Stimulated activated naive CD4-positive, alpha-beta T cell (primary cell): ENCODE measurements at places on chromosomes 4 and X.

DNA sequence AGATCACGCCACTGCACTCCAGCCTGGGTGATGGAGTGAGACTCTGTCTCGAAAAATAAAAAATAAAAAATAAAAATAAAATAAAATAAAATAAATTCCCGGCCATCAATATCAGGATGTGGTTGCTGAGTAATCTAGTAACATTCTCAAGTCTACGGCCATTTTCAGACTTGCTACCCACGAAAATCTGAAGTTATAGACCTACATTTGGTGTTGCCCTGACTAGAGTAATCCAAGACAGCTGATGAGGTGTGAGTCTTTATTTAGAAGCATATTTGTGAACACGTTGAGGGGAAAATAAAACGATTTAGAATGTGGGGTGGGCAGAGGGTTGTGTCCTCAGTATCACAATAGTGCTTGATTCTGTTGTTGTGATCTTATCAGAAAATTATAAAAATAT is 130.2 kb upstream of the MID1 start:
- DNase-seq: no peak

DNA sequence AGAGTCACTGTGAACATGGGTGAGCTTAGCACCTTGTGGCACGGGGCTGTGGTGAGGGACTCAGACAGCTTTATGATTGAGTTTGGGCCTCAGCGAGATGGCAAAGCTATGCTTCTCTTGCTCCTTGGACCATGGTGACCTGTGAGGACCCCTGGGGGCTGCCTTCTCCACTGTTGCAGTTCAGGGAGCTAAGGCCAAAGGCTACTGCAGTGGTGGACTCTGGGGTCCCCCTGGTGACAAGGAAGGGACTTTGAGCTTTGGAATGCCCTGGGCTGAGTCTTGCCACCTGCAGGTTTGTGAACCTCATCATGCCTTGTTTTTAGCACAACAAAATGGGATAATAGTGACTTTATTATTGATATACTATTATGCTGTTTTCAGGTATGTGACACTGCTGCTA is 36.5 kb downstream of the TBL1X start:
- DNase-seq: no peak

- DNase-seq: no peak
These were observed 7.5 kb upstream of the FGF5 start for GRCh38 chr4:80259012-80259411.

- no peak for DNase-seq
These were observed 54.4 kb downstream of the ADD1 start for GRCh38 chr4:2898001-2898400.

GRCh38 chrX:20007962-20008622 is 17.2 kb upstream of the BCLAF3 start:
- DNase-seq: no peak

DNA sequence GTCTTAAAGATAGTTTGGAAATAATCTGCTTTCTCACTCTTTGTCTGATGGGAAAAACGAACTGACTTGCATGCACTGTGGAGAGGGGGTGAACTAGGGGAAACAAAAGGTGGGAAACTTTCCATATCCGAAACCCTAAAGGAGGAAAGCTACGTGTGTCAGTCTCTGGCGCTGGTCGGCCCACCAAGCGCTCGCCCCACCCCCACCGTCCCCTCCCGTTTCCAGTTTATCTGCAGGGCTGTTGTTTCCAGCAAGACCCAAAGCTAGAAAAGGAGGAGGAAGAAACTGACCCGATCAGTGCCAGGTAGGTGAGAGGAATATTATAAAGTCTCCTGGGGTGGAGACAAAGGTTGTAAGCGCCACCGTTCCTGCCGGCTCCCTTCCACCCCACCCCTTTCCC is 552 bp downstream of the TCEAL9 start:
- DNase-seq: no peak

DNA sequence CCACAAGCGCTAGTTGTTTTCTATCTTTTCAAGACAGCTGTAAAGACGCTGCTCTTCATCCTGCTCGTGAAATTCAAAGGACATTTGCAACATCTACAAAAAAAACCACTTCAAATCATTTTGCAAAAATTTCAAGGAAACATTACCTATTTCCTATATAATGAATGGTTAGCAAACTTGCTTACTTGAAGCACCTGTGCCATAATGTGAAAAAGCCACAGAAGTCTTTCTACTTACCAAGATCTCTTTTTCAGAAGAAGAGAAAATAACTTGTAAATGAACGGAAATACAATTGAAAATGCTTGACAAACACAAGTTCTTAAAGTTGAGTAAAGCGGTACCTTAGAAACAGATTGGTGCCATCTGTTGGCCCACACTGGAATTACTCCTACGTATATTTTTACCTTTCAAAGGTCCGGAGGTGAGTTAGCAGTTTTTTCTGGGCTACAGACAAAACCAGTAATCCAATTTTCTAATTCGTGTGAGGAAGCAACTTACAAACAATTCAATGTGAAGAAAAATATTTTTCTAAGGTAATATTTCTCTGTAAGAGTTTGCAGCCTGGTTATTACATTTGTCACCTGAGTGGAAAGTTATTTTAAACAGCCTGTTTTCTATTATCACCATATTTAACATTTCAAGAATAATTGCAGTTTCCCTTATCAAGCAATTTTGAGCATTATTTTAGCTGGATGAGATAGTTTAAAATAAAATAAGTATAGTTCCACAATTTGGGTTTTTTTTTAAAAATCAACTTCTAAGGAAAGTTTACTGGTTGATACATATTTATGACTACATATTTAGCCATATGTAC is at the start of gene TLR6:
Gene TLR6, minus strand, starts transcription at position 294 of the 814 bp plus-strand sequence. CDS start 27,344 bp downstream, outside the sequence.
- peak; percentile 1 for DNase-seq

DNA sequence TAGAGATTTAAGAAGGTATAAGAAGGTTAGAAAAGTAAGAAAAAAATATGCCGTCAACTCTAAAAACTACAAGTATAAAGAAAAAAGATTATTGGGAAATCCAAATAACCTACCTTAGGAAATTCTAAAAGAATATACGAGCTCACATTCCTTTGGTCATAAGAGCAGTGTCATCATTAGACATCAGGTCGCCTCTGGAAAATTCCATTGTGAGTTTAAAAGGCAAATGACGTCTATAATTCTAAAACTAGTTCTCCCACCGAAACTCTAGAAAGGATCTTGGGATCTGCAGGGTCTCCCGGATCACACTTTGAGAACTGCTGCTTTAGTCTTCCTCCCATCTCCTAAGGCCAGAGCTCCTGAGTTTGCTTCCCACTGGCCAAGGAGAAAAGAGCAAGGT is 518 bp upstream of the SAT1 start:
- no peak for DNase-seq

GRCh38 chr4:139934708-139935195 is 219.2 kb downstream of the MAML3 start:
- DNase-seq: no peak

DNA sequence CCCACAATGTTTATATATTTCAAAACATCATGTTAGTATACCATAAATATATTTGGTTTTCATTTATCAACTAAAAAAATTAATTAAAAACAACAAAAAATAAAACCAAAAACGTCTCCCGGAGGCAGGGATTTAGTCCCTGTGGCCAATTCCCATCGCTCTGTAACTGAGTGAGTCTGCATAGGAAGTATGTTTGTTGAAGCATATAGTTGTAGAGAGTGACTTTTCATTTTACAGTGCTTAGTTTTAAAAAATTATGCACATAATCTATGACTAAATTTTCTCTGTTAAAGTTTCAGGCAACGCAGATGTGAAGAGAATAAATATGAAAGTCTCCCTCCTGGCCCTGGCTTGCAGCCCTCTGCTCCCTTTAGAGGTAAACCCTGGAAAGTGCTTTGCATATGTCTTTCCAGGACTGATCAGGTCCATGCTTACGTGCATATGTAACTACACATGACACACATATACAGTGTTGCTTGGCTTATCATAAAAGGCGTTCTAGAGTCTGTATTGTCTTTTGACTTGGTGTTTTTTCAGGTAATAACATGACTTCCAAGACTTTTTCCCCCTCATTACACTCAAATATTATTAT is 63.4 kb upstream of the SORBS2 start:
- no peak for DNase-seq

DNA sequence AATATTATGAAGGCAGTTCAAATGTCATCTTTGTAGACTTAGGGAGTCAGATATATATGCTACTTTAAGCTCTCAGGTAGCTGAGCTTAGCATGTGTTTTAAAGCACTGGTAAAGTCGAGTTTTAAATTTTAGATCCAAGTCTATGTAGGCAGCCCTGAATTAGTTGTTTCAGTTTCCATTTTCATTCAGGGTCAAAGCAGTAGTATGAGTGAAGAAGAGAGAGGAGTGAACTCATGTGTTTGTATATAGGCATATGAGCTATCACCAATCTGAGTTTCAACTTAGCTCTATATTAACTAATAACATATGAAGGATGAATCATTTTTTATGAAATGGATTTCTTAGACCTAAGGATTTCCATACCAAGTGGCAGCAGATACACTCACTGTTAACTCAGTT is 1353.4 kb downstream of the FSTL5 start:
- no peak for DNase-seq

DNA sequence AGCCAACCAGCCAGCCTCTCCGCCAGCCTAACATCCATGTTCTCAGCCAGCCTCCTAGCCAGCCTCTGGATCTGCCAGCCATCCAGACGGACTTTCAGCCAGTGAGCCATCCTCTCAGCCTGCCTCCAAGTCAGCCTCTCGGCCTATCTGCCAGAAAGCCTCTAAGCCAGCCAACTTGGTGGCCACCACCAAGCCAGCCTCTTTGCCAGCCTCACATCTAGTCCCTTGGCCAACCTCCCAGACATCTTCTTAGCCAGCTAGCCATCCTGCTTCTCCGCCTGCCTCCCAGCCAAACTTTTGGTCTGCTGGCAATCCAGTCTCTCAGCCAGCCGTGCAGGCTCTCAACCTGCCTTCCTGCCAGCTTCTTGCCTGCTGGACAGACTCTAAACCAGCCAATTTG is 16.4 kb upstream of the ARAP2 start:
- DNase-seq: no peak

DNA sequence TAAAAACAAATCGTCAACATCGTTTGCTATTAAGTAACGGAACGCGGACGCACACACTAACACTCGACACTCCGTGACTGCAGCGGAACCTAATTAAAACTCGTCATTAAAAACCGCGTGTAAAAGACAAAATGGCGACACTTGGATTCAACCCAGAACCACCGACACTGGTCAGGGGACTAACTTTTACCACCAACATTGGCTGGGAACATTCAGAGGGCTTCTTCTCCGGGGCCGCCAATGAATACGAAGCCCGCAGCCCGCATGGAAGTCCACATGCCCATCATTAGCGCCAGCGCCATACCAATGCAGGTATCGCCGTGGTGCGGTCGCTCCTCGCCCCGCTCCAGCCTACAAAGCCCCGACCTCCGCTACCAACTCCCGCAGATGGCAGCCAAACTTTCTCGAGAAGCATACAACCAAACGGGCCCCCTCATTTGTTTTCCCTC is 498 bp downstream of the RBMX start:
- DNase-seq: peak; percentile 67

DNA sequence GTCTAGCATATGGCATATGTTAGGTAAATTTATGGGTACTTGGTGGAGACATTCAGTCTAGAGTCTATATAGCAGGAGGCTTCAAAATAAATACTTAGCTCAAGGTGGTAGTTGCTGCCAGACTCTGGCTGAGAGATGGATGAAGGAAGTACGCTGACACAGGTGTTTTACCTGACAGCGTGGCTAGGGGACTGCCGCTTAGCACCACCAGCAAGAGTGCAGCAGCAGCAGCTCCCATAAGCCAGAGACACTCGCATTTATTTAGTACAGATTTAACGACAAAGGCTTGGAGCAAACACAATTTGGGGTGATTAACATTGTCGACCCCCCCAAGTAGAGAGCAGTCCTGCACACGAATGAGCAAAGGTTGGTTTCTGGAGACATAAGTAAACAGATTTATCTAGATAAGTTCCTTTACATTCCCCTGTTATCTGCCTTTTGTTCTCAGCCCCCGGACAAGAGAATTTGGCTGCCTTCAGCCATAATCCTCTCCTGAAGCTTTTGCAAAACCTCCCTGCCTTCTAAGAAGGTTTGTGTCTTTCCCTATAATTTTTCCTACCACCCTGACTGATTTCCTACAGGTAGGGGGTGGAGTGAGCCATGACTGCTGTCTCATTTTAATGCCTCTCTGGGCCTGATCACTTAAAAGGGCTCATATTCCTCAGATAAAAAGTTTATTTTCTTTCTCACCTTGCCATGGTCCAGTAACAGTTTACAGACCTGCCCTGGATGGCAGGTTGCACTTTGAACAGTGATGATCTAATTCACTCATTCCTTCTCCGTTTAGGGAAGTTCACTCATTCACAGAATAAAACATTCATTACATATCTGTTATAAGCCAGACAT is 64.6 kb downstream of the RHOH start:
- no peak for DNase-seq

- no peak for DNase-seq
These were observed 1540.1 kb upstream of the PCDH10 start for GRCh38 chr4:131609039-131609438.

DNA sequence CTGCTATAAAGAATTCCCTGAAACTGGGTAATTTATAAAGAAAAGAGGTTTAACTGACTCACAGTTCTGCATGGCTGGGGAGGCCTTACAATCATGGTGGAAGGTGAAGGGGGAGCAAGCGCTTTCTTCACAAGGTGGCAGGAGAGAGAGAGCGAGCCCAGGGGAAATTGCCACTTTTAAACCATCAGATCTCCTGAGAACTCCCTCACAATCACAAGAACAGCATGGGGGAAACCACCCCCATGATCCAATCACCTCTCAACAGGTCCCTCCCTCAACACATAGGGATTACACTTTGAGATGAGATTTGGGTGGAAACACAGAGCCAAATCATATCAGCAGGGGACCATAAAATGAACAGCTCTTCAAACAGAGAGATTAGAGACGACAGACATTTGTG is 198.6 kb downstream of the MAGEB5 start:
- no peak for DNase-seq

GRCh38 chrX:154372612-154373022 is 1.8 kb downstream of the FLNA start:
- no peak for DNase-seq

DNA sequence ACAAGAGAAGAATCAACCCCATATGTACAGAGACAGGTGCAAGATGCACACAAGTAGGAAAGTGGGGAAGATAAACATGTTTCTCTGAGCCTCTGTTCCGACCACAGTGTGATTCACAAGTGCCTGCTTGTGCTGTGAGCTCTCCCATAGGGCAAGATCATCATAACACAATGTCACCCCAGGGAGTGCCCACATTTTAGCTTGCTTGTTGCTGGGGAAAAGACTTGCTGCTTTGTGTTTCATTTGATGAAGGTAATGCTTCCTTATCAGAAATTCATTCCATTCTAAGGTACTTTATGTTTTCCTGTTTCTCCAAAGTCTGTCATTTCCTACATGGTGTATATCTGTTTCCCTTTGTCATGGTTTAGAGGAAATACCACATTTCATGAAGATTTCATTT is 304.5 kb upstream of the DIPK2B start:
- DNase-seq: no peak

GRCh38 chr4:103002551-103002950 is 17.0 kb downstream of the SLC9B1 start:
- DNase-seq: no peak

DNA sequence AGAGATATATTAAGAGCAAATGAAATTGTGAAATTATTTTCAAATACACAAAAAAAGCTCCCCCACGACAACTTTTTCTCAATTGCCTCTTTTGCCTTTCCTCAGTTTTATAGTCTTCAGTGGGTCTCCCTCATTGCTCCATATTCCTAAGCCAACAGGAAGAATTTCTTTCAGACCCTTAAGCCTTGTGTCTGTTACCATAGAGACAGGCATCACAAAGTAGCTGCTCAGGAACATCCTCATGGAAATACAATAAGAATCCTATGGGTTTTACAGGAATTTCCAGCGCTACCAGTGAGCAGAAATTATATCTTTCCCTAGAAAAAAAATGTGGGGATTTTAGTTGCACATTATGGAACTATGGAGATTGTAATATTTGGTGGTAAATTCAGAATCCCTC is 121.9 kb upstream of the DMD start:
- DNase-seq: no peak

- DNase-seq: no peak
These were observed 322.6 kb upstream of the MAOA start for GRCh38 chrX:43333543-43333942.
